ENCODE measurements at places on chromosomes 3 and 15.

- no peaks in the 10 kb centered on the region for H3K4me1 ChIP-seq
- peaks cover 14% of the 10 kb centered on the region for H3K36me3 ChIP-seq
- H3K27me3 ChIP-seq = no peaks in the 10 kb centered on the region
- H3K27ac ChIP-seq = no peak overlapping the region
These were observed 76.7 kb downstream of the BOC start for GRCh38 chr3:113287803-113288648.

GRCh38 chr3:30518181-30518864 is 88.1 kb upstream of the TGFBR2 start:
- H3K4me3 ChIP-seq = no peak overlapping the region
- H3K27ac ChIP-seq = peak overlapping the region; percentile 89
- no peaks in the 10 kb centered on the region for H3K27me3 ChIP-seq
- DNase-seq = peak; percentile 24
- H3K36me3 ChIP-seq = no peaks in the 10 kb centered on the region

- peaks cover 48% of the 10 kb centered on the region for H3K36me3 ChIP-seq
- H3K27me3 ChIP-seq = no peaks in the 10 kb centered on the region
- DNase-seq = no peak
- peaks cover 13% of the 10 kb centered on the region for H3K4me1 ChIP-seq
- no peak overlapping the region for H3K4me3 ChIP-seq
These were observed 40.5 kb downstream of the SEMA3G start for GRCh38 chr3:52404391-52404790.

DNA sequence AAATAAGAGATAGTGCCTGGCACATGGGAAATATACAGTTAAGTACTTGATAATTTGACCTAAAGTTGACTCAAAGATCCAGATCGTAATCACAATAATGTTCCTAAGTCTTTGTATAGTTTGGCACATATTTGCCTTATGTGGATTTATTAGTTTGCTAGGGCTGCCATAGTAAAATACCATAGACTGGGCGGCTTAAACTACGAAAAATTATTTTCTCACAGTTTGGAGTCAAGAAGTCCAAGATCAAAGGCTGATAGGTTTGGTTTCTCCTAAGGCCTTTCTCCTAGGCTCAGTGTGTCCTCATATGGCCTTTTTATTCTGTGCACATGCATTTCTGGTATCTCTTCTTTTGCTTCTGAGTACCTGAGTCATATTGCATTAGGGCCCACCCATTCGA is 453.7 kb downstream of the NAALADL2 start:
- H3K4me1 ChIP-seq = no peaks in the 10 kb centered on the region
- no peak for DNase-seq
- no peaks in the 10 kb centered on the region for H3K36me3 ChIP-seq
- no peak overlapping the region for H3K4me3 ChIP-seq

- H3K36me3 ChIP-seq = peaks cover 7% of the 10 kb centered on the region
- H3K27me3 ChIP-seq = no peaks in the 10 kb centered on the region
- DNase-seq = no peak
- H3K27ac ChIP-seq = no peak overlapping the region
- H3K4me1 ChIP-seq = no peaks in the 10 kb centered on the region
These were observed 35.8 kb downstream of the BTD start for GRCh38 chr3:15637131-15637951.

GRCh38 chr3:45509038-45509767 is 85.3 kb upstream of the LIMD1 start:
- no peaks in the 10 kb centered on the region for H3K27me3 ChIP-seq
- no peak overlapping the region for H3K27ac ChIP-seq
- peaks cover 33% of the 10 kb centered on the region for H3K4me1 ChIP-seq
- no peak overlapping the region for H3K4me3 ChIP-seq

GRCh38 chr3:150520408-150520807 is 25.9 kb downstream of the SERP1 start:
- H3K4me1 ChIP-seq = no peaks in the 10 kb centered on the region
- no peak for DNase-seq
- H3K27ac ChIP-seq = no peak overlapping the region
- no peak overlapping the region for H3K4me3 ChIP-seq
- no peaks in the 10 kb centered on the region for H3K36me3 ChIP-seq

- no peak overlapping the region for H3K4me3 ChIP-seq
- no peak overlapping the region for H3K27ac ChIP-seq
- no peaks in the 10 kb centered on the region for H3K27me3 ChIP-seq
- no peak for DNase-seq
- H3K36me3 ChIP-seq = no peaks in the 10 kb centered on the region
- H3K4me1 ChIP-seq = peaks cover 20% of the 10 kb centered on the region
These were observed 60.4 kb downstream of the SPSB4 start for GRCh38 chr3:141111364-141112155.

GRCh38 chr3:25246913-25247312 is 181.2 kb upstream of the RARB start:
- no peaks in the 10 kb centered on the region for H3K4me1 ChIP-seq
- no peak overlapping the region for H3K27ac ChIP-seq
- no peak overlapping the region for H3K4me3 ChIP-seq
- H3K36me3 ChIP-seq = no peaks in the 10 kb centered on the region
- H3K27me3 ChIP-seq = no peaks in the 10 kb centered on the region

DNA sequence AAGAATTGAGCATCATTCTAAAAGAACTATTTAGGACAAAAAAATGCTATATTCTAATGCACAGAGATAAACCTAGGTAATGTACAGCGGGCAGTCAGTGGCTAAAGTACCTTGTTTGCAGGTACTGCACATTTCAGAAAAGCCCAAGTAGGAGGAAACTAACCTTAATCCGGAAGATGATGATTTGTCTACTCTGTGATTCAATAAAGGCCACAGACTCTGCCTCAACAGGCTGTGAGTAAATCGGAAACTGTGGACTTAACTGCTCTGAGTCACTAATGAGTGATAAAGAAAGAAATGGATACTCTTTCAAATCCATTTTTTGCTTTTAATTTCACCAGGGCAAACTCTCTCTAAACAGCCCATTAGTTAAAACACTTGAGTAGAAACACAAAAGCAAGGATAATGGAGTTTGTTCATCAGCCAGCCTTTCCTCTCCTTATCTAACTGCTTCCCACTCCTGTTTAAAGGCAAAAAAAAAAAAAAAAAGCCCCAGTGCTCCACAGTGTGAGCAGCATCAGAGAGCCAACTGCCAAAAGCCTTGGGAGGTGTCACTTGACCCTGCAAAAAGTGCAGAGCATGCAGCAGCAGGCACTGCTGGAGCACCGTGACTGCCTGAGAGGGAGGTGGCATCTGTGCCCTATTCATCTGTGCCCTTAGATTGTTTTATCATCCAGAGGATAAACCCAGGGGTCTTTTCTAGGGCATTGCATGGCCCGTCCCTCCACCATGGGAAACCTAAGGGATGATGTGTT is 187.7 kb downstream of the SATB1 start:
- no peaks in the 10 kb centered on the region for H3K27me3 ChIP-seq
- no peaks in the 10 kb centered on the region for H3K36me3 ChIP-seq
- H3K4me3 ChIP-seq = no peak overlapping the region
- no peak for DNase-seq
- H3K4me1 ChIP-seq = no peaks in the 10 kb centered on the region

DNA sequence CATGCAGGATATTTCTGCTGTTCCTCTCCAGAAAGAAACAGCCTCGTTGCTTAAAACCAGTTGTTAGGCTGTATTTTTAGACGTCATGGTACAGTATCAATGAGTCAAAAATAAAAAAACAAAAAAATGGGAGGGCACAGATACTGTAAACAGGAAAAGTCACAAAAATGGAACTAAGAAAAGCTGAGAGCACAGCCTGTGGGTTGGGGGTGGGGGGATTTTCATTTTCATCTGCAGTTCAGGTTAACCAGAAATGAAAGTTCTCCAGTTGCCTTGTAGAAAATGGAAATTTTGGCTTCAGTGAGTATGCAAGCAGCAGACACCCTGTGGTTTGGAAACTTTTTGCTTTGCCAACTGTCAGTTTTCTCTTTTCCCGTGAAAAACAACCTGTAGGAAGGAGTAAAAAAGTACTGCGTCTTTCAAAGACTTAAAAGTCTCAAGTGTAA is 59.0 kb downstream of the FRMD4B start:
- H3K4me1 ChIP-seq = peaks cover 5% of the 10 kb centered on the region
- H3K27me3 ChIP-seq = no peaks in the 10 kb centered on the region
- H3K27ac ChIP-seq = no peak overlapping the region

- no peak overlapping the region for H3K4me3 ChIP-seq
- no peaks in the 10 kb centered on the region for H3K27me3 ChIP-seq
- peak; percentile 84 for DNase-seq
- H3K4me1 ChIP-seq = peaks cover 8% of the 10 kb centered on the region
These were observed 30.7 kb downstream of the EIF4E3 start for GRCh38 chr3:71694358-71694999.

GRCh38 chr3:7504886-7505775 is 644.2 kb downstream of the GRM7 start:
- H3K27ac ChIP-seq = peak overlapping the region; percentile 77
- DNase-seq = no peak
- peaks cover 2% of the 10 kb centered on the region for H3K4me1 ChIP-seq
- no peaks in the 10 kb centered on the region for H3K36me3 ChIP-seq
- H3K4me3 ChIP-seq = no peak overlapping the region
- H3K27me3 ChIP-seq = no peaks in the 10 kb centered on the region

DNA sequence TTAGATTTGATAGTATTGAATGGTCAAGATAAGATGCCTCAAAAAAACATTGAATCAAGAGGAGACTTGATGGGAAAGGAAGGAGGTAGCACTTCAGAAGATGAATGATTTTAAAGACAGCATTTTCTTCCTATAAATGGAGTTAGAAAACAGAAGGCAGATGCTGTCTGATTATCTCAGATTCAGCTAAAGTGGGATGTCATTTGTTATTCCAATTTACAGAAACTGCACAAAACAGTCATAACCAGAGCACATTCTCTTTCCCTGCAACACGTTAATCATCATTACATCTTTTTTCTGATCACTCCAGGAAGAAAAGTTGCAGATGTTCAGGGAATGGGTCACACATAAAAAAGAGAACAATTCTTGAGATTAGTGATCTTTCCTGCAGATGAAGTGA is 1141.8 kb downstream of the SI start:
- H3K27ac ChIP-seq = no peak overlapping the region
- H3K36me3 ChIP-seq = no peaks in the 10 kb centered on the region
- H3K4me1 ChIP-seq = no peaks in the 10 kb centered on the region
- H3K4me3 ChIP-seq = no peak overlapping the region

DNA sequence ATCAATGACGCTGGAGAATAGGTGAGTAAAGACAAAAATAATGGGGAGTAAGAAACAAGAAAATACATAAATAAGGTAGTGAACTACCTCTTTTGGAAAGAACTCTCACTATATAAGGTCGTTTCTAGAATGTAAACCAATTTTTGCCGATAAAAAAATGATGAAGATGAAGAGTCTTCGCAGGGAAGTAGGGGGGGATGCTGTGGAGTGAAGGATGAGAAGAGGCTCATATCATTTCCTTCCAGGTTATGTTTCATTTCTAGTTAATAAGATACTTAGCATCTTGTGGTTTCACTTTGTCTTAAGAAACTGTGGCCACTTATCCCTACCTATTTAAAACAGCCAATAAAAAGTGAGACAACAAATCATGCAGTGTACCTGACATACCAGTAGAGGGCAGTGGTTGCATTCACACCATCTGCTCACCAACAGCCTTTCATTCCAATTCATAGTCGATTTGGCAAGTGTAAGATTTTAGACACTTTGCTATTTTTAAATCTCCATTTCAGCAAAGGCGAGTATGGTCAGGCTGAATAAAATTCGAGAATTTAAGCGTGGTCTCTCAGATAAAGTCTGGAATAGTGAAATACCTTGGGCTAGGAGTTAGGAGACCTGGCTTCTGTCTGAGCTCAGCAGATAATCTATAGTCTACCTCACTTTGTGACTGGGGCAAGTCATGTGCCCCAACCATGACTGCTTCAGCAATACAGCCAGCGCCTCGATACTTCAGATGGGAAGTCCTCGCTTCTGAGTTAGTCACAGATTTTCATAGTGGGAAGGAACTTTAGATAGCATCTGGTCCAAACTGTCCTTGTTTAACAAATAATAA is 28.9 kb upstream of the ICE2 start:
- peaks cover 30% of the 10 kb centered on the region for H3K4me1 ChIP-seq
- H3K27ac ChIP-seq = no peak overlapping the region
- no peaks in the 10 kb centered on the region for H3K27me3 ChIP-seq
- H3K4me3 ChIP-seq = no peak overlapping the region
- DNase-seq = peak; percentile 87

GRCh38 chr3:22474706-22475445 is 723.9 kb upstream of the ZNF385D start:
- no peak for DNase-seq
- no peaks in the 10 kb centered on the region for H3K27me3 ChIP-seq
- H3K4me3 ChIP-seq = no peak overlapping the region
- H3K27ac ChIP-seq = no peak overlapping the region
- no peaks in the 10 kb centered on the region for H3K4me1 ChIP-seq

GRCh38 chr3:142028243-142028777 is 121.0 kb downstream of the TFDP2 start:
- no peak overlapping the region for H3K27ac ChIP-seq
- peak; percentile 51 for DNase-seq
- peaks cover 7% of the 10 kb centered on the region for H3K4me1 ChIP-seq
- no peaks in the 10 kb centered on the region for H3K36me3 ChIP-seq
- H3K27me3 ChIP-seq = no peaks in the 10 kb centered on the region

DNA sequence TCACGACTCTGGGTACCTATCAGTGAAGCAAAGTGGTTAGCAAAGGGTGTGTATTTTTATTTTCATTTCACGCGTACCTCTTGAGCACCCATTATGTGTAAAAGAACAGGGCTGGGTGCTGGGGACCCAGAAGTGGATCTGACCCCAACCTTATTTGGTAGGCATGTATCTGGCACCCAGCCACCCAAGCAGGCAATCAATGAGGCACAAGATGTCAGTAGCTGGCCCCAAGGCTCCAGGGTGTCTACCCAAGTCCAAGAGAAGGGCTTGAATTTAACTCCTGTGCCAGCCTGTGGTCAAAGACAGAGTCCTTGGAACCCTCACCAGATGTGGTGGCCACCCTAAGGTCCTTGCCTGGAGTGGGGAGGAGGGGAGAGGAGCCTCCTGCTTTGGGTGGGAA is 5.7 kb downstream of the PLEKHO2 start:
- DNase-seq = no peak
- no peaks in the 10 kb centered on the region for H3K27me3 ChIP-seq
- no peak overlapping the region for H3K27ac ChIP-seq
- peaks cover 20% of the 10 kb centered on the region for H3K4me1 ChIP-seq

- H3K36me3 ChIP-seq = no peaks in the 10 kb centered on the region
- H3K4me3 ChIP-seq = no peak overlapping the region
- no peaks in the 10 kb centered on the region for H3K4me1 ChIP-seq
- peak overlapping the region; percentile 18 for H3K27ac ChIP-seq
- no peak for DNase-seq
These were observed 26.9 kb upstream of the TPM1 start for GRCh38 chr15:63015618-63016017.

GRCh38 chr3:117695321-117695720 is 985.7 kb downstream of the TUSC7 start:
- peaks cover 4% of the 10 kb centered on the region for H3K27me3 ChIP-seq
- H3K27ac ChIP-seq = no peak overlapping the region
- DNase-seq = no peak
- no peak overlapping the region for H3K4me3 ChIP-seq

GRCh38 chr3:161224786-161225185 is 3.7 kb downstream of the NMD3 start:
- H3K27ac ChIP-seq = no peak overlapping the region
- peaks cover 7% of the 10 kb centered on the region for H3K36me3 ChIP-seq
- DNase-seq = no peak
- H3K4me3 ChIP-seq = no peak overlapping the region

GRCh38 chr3:77319711-77320110 is 279.8 kb downstream of the ROBO2 start:
- no peak overlapping the region for H3K4me3 ChIP-seq
- H3K36me3 ChIP-seq = no peaks in the 10 kb centered on the region
- no peaks in the 10 kb centered on the region for H3K4me1 ChIP-seq
- no peak for DNase-seq
- H3K27me3 ChIP-seq = no peaks in the 10 kb centered on the region
- no peak overlapping the region for H3K27ac ChIP-seq
